Right renal cortex interstitium (tissue), 3 donors: ENCODE measurements at places on chromosomes 2 and 18. TPM values are rescaled to one million over a fixed set of nuclear protein-coding genes. Genes with fewer than 3 reads are reported as not detected.
A peak's percentile ranks its signal among the peaks of the same experiment; 100 is the strongest.

- DNase-seq = no peak
Measured at GRCh38 chr2:240568678-240569522, 616 bp downstream of the RNPEPL1 start.

DNA sequence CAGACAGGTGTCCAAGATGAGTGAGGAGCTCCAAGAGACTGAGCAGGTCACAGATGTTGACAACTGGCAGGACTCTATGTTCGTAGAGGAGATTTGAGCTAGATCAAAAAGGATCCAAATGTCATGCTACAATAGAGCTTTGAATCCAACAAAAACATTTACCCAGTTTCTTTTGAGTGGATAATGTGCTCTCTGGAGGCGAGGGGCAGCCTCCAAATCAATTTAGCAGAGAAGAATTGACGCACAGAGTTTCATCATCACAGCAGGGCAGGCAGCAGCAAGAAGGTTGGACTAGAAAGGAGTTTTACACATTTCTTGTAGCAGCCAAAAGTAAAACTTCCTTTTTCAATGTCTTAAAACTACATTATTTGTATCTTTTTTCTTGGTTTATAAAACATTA lies 653.0 kb downstream of the RNF144A start:
- DNase-seq = no peak

DNA sequence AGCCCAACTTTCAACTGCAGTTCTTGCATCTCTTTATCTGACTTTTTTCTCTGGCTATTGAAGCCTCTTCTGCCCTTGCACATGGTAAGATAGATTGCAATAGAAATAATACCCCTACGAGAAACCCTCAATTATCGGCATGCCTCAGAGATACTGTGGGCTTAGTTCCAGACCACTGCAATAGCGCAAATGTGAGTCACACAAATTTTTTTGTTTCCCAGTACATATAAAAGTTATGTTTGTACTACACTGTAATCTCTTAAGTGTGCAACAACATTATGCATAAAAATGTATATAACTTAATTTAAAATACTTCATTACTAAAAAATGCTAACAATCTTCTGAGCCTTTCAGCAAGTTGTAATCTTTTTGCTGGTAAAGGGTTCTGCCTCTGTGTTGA lies 124.7 kb downstream of the PDE1A start:
- no peak for DNase-seq

GRCh38 chr18:55246278-55246677 lies 287.0 kb upstream of the CCDC68 start:
- no peak for DNase-seq

GRCh38 chr2:29657674-29658073 lies 263.7 kb downstream of the ALK start:
- DNase-seq = peak; percentile 6

GRCh38 chr2:76749858-76750257 lies 772.3 kb downstream of the LRRTM4 start:
- no peak for DNase-seq

- DNase-seq = no peak
Measured at GRCh38 chr18:75244351-75245313, 34.0 kb downstream of the TSHZ1 start.

DNA sequence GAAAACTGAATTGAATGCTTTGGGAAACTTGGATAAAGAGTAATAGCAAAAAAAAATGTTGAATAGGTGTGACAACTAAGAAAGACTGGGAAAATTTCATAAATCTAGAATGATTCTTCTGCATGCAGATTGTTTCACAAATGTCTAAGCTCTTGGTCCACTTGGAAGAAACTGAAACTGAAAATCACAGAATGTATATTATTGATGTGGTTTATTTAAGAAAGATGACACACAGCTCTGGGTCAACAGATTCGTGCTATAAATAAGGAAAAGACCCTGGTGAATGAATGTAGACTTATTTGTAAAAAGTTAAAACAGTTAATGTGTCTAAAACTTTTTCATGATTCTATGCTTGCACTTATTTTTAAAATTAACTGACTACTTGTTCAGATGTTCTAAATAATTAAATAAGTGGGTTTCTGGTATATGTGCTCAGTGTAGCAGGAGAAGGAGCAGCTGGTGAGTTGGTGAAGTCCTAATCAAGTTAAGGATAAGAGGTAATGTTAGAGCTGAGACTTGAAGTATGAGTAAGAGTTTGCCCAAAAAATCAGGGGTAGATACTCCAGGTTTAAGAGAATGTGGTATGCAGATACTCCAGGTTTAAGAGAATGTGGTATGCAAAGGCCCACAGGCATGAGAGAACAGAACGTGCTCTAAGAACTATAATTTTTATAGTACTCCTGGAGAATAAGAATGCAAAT lies 24.5 kb downstream of the UGP2 start:
- DNase-seq = no peak

DNA sequence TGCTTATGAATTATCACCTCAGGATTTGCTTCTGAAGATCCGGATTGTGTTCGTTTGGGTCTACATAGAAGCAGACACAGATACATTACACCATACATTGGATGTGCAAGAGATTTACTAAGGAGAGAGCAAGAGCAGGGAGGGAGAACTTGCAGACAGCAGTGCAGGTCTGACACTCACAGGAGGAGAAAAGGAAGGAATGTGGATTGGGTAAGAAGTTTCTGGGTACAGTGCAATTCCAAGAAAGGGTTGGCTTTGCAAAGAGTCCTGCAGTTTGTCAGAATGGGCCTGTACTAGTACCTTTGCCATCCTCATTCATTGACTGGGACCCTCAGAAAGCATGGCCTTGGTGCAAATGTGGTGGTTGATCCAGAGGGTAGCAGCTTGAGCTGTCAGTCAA lies 4.8 kb upstream of the THOC1 start:
- no peak for DNase-seq

DNA sequence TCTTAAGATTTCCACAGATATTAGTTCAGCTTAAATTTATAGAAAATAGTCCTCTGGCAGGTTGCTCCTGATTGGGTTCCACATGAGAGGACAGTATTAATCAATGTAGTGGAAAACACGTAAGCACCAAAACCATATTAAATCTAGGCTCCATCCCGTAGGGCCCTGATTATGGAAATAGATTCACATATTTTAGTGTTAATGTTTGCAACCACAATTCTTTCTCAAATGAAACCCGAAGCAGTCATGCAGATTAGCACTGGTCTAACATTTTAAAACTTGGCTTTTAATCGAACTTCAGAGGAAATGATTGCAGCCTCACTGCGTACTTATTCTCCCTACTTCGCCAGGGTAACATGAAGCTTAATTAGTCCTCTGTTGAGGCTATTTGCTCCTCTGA lies 60.9 kb downstream of the METTL4 start:
- no peak for DNase-seq

DNA sequence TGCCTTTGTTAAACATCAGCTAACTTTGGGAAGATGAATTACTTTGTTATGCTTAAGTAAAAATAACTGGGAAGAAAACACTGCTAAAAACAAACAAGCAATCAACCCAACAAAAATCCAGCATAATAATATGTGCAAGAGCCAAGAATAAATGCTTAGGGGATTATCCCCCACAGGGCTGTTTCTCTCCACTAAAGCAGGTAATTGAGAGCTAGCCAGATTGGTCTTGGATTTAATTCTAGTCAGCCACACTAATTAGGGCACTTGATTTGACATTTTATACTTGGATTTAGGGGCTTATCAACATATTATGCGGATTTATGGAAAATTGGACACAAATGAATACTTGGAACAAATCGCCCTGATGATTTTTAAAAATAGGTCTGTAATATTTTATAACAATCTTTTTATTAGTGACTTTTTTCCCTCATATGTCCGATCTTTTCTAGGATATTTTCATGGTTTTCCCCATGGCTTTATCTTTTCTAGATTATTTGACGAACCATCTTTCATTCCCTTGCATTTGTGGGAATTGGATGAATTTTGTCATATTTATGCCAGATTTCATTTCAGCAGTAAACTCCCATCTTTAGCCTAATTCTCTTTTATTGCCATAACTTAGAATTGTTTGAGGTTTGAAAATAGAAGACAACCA lies 199.1 kb upstream of the NXPH2 start:
- no peak for DNase-seq

DNA sequence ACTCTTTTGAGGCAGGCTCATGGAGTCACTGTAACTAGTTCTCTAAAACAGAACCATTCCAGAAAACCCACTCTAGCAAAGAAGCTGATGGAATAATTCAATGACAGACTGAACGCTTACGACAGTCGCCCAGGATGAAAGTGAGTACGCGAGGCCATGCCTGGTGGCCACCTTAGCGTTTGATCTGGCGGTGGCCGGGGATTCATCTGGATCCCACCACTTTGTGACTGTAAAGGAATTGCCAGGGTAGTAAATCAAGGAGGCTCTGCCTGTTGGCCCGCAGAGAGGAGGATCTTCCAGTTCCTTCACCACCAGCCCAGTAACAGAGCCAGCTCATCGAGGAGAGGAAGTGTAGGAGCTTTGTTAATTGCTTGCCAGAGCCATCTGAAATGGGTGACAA lies 34.6 kb downstream of the GREB1 start:
- no peak for DNase-seq

DNA sequence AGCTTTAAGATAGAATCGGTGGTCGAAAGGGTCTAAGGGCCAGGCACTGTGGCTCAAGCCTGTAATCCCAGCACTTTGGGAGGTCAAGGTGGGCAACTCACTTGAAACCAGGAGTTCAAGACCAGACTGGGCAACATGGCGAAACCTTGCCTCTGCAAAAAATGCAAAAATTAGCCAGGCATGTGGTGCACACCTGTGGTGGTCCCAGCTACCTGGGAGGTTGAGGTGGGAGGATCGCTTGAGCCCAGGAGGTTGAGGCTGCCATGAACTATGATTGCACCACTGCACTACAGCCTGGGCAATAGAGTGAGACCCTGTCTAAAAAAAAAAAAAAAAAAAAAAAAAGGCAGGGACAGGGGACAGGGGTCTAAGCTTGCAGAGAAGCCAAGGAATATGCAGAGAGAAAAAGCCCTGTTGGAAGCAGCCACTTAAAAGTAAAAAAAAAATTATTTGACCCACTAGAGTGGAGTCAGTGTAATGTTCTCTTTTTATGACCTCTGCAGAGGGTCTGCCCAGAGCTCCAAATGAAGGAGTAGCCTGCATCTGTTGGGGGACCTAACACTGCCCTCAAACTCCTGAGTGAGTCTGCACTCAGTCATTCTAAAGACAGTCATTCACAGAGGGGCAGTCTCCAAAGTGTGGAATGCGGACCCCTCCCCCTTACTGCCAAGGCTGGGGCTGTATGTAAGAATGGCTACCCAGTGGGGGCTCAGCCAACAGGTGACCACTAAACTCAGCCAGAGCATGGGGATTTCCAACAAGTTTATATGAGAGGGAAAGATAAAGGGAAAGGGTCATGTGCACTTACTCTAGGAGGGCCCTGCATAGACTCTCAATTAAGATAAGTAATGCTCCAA lies 118.5 kb upstream of the CDCA7 start:
- DNase-seq = no peak

- no peak for DNase-seq
Measured at GRCh38 chr2:100972452-100972851, 29.6 kb upstream of the RPL31 start.

- DNase-seq = no peak
Measured at GRCh38 chr2:98293931-98294687, 52.1 kb upstream of the CNGA3 start.

- DNase-seq = no peak
Measured at GRCh38 chr2:232308986-232309385, 69.6 kb upstream of the ALPP start.

DNA sequence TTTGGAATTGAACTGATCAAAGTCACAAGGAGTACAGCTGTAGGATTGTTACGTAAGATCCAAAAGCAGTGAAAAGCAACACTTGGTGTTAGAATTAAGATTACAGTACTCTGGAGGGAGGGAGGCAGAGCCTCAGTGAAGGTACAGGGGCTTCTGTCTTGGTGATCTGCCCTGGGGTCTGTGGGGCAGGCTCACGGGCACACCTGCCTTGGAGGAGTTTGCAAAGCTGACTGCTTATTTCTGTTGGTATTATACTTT lies 114.9 kb downstream of the NCK2 start:
- DNase-seq = no peak

- DNase-seq = no peak
Measured at GRCh38 chr2:138779406-138779780, 797 bp downstream of the NXPH2 start.

The MYO1B gene
- 105 TPM for polyA plus RNA-seq

The KIDINS220 gene
- 84.2 TPM for polyA plus RNA-seq

The OTOF gene
- polyA plus RNA-seq = 0.11 TPM

The CAMKMT gene
- polyA plus RNA-seq = 16.3 TPM

The CAVIN2 gene
- 39.7 TPM for polyA plus RNA-seq

The HOXD12 gene
- polyA plus RNA-seq = 0.24 TPM

The KCNG2 gene
- polyA plus RNA-seq = 0.15 TPM

The VAMP5 gene
- 47.0 TPM for polyA plus RNA-seq

The PPP1R7 gene
- polyA plus RNA-seq = 86.1 TPM
